Kidney capillary endothelial cell (primary cell): ENCODE measurements at places on chromosomes 3 and 15.

DNA sequence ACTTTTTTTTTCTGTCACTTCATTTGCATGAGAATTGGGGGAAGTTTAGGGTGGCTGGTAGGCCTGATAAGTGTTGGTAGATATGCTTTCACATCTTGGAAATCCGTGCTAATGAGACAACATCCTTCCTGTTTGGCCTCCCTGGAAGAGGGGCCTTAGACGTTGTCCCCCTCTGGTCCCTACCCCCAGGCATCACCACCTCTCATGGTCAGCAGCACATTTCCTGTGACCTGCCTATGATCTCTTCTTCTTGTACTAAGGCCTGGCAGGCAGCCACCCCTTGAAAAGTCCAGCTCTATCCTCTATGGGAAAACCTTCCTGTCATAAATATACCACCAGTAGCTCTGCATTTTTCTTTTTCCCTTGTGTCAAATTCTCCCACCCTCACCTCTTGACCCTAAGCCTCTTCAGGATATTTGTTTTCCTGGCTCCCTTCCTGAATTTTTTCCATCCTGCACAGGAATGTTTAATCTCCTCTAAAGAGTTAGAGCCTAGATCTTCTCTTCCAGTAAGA lies 107.8 kb downstream of the SNRK start:
- peak; percentile 98 for DNase-seq

DNA sequence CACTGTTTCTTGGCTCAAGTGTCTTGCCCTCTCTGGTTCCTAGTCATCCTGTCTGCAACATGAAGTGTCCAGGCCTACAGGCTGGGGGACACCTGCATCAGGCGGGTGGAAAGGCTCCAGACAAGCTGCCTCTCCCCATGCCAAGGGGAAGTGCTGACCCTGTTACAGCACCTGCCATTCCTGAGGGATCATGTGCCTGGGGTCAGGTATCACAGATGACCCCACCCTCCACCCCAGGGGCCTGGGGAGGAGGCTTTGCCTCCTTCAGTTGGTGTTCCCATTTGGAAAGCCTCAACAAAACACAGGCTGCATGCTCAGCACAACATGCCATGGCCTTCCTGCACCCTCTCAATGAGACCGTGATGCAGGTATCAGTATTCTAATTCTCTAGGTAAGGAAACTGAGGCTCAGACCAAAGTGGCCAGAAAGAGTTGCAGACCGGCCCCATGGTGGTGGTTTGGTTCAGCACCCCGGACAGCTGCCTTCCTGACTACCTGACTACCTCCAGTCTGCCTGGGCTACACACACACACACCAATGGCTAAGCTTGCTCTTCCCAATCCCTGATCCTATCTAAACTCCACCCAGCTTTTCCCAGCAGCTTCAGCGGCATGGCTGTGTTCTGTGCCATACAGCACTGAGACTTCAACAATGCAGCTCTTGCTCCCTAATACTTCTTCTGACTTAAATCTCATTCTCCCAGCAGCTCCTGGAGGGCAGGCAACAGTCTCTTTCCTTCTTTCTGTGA lies 69.7 kb upstream of the LINGO1 start:
- DNase-seq: no peak

- no peak for DNase-seq
Observed at GRCh38 chr3:174191380-174191779, 667.8 kb upstream of the NAALADL2 start.

DNA sequence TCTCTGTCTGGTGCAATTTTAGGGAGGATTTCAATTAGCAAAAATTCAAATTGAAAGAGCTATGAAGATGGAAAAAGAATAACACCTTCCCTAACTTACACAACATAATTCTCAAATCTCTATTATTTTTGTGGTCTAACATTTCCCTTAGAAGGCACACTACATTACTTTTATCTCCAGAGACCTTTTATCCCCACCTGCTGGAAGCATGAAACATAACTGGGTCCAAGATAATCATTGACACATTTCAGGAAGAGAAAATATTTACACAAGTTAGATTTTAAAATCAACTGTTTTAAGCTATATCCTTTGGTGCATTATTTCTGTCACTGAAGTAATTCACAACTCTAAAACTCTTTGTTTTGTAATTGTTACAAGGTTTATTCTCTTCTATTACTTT lies 779.5 kb downstream of the ROBO1 start:
- DNase-seq: no peak

- DNase-seq: peak; percentile 44
Observed at GRCh38 chr3:37892927-37893600, 31.4 kb downstream of the CTDSPL start.

GRCh38 chr15:38490242-38490922 lies 36.5 kb downstream of the FAM98B start:
- DNase-seq: no peak

DNA sequence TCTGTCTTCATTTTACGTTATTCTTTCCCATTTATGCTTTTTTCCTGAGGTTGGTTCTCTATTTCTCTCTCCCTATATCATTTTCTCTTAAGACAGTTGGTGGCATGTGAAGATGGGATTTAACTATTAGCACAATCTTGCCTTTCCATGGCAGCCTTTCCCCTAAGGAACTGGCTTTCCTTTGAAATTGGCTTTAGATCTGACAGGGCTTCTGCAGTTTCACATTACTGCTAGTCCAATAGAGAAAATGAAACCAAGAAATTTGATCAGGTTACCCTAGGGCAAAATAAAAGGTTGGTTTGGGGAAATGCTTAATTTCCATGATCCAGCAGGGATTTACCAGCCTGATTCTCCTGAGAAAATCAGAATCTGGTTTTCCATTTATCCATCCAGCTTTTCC lies 22.7 kb upstream of the CHL1 start:
- DNase-seq: no peak

DNA sequence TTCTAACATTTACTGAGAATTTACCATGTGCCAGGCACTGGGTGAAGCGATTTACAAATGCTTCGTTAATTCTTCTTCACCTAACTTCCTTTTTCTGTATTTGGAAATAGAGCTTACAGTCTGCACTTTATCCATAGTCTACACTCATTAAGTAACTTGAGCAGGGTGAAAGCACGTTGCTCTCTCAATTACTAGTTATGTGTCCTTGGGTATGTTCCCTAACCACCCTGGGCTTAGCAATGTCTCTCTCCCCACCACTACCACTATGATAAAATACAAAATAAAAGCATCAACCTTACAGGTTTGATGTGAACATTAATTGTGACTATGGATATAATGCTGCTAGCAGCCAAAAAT lies 172.9 kb upstream of the SLC2A2 start:
- DNase-seq: no peak

DNA sequence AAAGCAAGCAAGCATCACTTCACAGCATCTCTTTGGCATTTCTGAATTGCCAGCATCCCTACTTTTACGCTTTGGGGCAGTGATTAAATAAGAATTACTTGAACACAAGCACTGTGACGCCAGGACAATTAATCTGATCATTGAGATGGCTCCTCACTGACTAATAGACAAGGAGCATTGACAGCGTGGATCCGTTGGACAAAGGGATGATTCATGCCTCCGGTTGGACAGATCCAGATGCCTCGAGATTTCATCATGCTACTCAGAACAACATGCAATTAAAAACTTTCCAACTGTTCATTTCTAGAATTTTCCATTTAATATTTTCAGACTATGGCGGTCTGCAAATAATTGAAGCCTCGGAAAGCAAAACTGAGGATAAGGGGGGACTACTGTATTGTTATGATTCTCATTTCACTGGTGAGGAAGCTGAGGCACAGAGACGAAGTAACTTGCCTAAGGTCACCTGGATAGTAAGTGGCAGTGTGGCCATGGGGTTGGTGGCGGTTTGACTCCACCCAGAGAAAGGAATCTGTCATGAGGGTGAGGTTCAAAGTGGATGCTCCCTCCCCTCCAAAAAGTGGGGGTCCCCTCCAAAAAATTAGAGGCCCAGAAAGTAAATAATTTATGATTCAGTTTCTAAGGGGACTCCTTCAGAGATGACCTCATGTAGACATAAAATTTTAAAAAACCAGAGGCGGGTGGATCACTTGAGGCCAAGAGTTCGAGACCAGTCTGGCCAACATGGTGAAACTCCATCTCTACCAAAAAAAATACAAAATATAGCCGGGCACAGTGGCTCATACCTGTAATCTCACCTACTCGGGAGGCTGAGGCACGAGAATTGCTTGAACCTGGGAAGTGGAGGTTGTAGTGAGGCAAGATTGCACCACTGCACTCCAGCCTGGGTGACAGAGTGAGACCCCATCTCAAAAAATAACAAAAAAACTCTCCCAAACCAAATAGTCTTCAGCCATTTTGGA lies 12.3 kb upstream of the PGPEP1L start:
- no peak for DNase-seq

DNA sequence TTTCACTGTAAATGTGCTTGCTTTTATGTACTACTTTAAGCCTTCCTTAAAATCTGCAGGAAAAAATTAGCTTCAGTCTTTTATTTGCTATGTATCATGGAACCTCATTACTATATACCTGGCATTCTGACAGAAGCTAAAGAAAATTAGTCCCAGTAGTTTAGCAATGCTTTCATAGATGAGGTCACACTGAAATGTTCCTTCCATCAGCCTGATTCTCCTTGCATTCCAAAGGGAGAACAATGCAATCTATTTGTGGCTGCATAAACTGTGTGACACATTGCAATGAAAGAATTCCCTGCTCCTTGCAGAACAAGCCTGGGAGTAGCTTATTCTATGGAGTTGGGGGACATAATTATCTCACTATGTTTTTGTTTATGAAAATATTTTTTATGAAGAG lies 691.5 kb upstream of the ARPP21 start:
- DNase-seq: peak; percentile 90

GRCh38 chr3:98518816-98519215 lies 3.9 kb downstream of the CLDND1 start:
- no peak for DNase-seq

GRCh38 chr15:82081914-82082762 lies 36.3 kb upstream of the MEX3B start:
- DNase-seq: no peak

GRCh38 chr3:1456781-1457311 lies 364.0 kb downstream of the CNTN6 start:
- DNase-seq: peak; percentile 32

- no peak for DNase-seq
Observed at GRCh38 chr3:164679245-164679644, 399.1 kb downstream of the SI start.

- DNase-seq: peak; percentile 74
Observed at GRCh38 chr15:92655178-92655995, at the start of gene FAM174B. TSS of gene FAM174B (minus strand) at chr15:92655775.

- DNase-seq: no peak
Observed at GRCh38 chr15:84645496-84645895, 8.6 kb downstream of the WDR73 start.

GRCh38 chr15:91961357-91961756 lies 107.8 kb downstream of the SLCO3A1 start:
- no peak for DNase-seq

DNA sequence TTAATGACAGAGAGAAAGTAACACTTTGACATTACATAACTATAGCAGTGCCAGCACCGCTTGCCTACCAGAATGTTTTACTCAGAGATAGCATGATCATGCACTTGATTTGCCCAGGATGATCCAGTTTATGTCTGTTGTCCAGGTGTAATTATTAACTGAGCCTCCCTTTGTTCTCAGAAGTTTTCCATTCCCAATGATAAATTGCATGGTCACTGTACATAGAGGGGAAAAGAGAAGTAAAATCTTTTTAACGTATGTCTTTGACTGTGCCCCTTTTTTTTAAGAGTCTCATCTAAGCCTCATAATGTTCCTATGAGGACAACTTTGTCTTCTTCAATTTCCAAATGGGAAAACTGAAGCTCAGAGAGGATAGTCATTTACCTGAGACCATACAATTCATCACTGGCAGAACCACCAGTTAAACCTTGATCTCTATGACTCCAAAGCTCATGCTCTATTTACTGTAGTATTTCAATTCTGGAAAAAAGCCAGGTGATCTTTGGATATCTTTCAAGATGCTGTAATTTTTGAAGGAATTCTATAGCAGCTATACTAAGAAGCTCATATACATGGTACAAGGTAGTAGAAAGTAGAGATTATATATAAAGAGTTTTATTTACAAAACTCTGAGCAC lies 25.1 kb downstream of the C3orf85 start:
- DNase-seq: no peak

DNA sequence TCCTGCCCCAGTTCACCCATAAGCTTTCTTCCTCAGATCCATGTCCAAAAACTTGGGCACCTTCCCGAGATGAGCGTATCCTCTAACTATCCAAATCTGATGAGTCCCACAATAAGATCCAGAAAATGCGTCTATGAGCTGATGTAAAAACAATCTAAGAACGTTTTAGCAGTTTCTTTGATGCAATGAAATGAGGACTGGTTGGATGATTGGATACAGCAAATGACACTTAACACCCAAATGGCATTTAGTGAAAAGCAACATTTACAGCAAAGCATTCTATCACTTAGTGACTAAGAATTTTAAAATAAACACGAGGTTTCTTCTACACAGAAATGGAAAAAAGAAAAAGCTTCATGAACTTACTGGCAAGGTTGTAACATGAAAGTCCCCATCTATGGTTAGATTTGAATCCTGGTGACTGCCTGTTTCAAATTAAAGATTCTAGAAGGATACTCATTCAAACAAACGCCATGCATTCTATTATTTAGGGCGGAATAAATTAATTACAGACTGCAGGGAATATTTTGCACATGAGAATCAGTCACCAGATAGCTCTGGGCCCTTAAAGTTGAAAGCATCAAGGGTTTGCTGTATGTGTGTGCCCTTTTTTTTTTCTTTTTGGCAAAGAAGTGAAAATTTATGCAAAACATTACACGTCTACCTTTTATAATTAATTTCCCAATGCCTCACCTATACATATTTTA lies 598.6 kb downstream of the FOXP1 start:
- no peak for DNase-seq

DNA sequence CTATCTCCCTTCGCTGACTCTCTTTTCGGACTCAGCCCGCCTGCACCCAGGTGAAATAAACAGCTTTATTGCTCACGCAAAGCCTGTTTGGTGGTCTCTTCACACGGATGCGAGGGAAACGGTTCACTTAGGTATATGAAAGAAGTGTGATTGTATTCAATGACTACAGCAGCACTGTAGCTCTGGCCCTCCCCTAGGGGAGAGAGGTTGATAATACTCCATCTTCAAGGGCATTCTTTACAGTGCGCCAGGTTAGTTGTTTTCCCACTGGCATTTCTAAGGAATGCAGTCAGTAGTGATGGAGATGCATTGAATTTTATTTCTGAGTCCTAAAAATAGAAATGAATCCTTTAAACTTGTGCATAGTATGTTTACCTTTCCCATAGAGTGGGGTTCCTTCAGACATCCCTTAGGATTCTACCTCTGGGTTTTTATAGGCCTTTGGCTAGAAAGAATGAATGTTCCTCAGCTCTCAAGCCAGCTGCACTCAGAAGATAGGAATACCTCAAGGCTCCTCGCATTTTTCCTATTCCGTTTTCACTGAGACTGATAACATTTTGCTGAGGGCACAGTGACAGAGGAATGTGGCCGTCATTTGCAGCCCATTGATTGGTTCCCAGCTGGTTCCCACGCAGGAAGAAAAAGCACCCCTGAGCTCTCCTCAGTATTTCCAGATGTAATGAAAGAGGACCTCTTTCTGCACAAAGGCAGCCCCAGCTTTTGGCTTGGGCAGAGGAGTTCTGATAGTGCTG lies 131.8 kb upstream of the C2CD4B start:
- DNase-seq: no peak
